Activated naive CD4-positive, alpha-beta T cell treated with anti-CD3 and anti-CD28 coated beads, Interleukin-2, amount 50 U/mL, for 16 hours (primary cell): ENCODE measurements at places on chromosomes 1 and 21.

DNA sequence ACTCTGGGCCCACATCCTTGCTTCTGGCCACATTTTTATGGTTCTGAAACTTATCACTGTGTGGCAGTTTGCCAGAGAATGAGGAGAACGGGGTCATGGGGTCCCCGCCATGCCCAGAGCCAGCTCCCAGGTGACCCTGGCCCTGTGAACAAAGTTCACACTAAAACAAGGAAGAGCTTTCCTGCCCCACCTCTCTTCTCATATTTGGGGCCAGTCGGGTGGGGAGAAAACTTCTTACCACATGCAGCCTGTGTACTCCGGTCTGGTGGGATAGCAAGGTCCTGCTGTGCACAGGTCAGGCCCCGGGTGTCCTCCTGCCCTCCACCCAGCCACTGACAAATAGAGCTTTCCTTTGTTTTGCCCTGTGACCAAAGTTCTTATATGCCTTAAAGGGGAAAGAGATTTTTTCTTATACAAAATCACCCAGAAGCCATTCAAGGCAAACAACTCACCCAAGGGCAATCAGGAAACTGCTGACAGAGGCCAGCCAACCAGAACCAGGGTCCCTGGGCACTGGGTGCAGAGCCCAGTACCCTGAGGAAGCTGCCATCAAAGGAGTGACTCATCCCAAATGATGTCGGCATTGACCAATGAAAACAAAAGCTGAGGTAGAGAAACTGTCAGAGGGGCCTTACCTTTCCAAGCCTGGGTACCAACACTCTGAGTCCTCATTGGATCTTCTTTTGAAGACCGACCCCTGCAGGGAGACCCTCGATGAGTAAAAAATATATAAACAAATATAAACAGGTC lies 53.6 kb downstream of the OLIG1 start:
- DNase-seq: no peak

DNA sequence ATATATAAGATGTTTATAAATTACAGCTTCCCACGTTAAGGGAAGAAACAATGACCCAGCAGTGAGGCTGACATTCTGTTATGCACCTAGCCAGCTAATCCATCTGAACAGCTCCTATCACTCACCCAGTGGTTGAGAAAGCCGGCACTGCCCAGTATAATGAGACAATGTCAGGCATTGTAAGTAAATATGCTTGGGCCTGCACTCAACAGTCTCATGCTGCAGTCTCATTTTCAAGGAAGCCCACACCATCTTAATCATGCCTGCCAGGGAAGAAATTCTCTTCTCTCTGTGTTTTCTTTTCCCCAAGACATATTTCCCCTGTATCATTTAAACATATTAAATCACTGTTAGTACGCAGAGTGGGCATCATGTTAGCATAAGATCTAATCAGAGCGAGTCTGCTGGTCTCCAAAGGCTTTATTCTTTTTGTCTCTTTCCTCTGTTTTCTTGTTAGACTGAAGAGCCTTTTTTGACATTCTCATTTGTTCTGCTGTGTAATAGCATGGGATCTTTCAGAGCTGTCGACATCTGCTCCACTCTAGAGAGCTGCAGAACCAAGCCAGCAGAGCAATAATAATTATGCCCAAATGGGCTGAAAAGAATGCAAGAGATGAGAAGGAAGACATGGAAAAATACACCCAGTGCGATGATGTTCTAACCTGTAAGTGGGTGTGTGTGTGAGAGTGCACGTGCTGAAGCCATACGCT lies 67.6 kb upstream of the SLC22A15 start:
- DNase-seq: no peak

- no peak for DNase-seq
Observed at GRCh38 chr1:211628417-211628816, 47.0 kb downstream of the NEK2 start.

- DNase-seq: no peak
Observed at GRCh38 chr1:166905900-166906299, 29.8 kb upstream of the TADA1 start.

DNA sequence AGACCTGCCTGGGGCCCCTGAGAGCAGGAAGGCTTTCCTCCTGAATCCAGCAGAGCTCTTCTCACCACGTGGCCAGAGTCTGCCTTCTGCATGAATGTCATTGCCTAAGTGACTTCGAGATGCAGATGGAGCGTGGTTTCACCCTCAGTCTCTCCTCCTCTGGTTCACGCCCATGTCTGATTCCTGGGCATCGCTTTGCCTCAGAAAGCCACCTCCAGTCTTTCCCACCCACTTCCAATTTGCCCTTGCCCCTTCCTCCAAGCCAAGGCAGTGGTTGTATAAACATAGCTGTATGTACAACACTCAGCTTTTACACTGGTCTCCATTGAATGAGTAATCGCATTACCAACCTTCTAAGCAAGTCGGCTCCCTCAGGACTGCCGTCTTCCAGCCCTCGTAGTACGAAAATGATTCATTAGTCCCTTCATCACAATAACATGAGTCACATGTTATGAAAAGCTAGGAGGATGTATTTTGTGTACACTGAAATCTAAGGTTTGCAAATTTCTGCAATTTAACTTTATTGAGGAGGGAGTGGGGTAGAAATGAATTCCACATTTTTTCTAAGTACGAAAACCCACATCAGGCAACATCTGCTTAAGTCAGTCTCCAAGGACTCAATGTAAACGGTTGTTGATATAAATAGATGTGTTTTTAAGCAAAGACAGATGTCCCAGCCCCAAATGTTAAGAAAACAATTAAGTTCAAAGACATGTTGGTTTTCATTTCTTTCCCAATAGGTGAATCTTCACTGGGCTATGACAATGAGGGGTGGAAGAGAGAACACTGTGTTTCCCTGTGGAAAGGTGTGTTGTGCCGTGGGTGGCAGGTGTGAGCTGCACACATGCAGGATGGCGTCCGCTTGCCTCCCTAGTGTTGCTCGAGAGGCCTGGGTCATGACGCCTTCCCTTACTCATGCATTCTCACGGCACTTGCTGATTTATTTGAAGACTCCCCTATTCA lies 32.3 kb upstream of the ETS2 start:
- no peak for DNase-seq

- DNase-seq: no peak
Observed at GRCh38 chr1:54532033-54532432, 16.0 kb upstream of the ACOT11 start.

DNA sequence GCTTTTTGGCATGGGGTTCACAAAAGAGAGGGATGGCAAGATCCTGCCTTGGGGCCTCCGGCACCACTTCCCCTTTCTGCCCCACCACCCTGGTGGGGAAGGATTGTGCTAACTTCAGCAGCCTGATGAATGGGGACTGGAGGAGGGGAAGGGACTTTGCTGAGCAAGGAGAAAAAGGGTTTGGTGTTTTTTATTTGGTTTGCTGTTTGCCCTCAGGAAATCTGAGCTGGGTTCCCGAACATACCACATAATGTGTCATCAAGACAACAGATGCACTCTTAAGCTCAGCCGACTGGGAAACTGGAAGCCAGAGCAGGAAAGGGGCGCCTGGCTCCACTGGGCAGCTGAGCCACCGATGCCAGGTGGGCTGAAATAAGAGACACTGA lies 19.8 kb downstream of the OLFML2B start:
- DNase-seq: no peak

DNA sequence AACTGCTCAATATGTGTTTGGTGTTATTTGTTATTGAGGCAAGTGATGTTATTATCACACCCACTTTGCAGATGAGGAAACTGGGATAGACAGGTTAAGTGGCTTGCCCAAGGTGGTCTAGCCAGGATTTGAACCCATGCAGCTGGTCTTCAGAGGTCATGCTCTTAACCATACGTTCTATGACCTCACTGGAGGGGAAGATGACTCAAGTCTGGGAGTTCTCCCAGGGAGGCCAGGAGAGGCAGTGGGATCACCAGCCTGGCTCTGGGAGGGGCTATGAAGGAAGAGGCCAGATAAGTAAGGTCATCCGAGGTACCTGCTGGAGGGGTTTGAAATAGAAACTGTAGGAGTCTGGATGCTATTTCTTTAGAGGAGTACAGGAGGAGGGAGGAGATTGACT lies 95.3 kb downstream of the NAV1 start:
- DNase-seq: no peak

- DNase-seq: no peak
Observed at GRCh38 chr1:86263101-86263500, 106.5 kb upstream of the COL24A1 start.

DNA sequence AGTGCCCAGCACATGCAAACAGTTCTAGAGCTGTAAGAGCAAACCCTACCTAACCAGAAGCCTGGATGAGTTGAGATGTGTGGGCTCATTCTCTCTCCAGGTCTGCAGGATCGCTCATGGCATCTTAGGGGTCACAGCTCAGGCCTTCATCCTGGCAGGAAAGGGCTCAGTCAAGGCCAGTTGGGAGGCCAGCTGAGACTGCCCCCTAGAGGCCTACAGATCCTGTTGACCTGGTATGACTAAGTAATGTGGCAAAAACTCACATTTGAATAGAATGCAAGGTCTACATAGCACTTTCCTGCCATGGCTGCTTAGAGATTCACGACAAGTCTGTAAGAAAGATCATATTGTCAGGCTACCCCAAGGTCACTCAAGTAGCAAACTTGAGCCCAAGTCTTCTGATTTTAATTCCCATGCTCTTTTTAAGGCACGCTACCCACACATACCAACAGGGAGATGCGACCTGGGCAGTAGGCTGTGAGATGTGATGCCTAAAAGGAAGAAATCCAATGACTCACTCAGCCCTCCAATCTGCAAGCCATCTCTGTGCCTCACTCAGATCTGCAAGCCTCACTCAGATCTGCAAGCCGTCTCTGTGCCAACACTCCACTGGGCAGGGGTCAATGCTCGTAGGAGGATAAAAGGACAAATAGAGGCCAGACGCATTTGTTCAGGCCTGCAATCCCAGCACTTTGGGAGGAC lies 5.1 kb upstream of the CAPN8 start:
- DNase-seq: peak; percentile 12

GRCh38 chr1:220380885-220381284 lies 108.6 kb upstream of the RAB3GAP2 start:
- no peak for DNase-seq

DNA sequence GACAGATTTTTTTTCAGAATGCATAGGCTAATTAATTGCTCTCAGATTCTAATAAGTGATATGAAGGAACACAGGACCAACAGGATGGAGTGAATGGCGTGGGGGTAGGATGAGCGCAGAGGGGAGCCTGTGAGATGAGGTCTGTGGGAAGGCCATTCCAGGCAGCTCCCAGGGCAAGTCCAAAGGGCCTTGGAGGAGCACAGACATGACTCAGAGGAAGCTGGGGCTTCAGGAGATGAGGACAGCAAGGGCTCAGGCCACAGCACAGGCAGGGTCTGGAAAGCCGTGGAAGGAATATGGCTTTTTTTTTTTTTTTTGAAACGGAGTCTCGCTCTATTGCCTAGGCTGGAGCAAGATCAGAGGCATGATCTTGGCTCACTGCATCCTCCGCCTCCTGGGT lies 35.1 kb downstream of the FMN2 start:
- DNase-seq: no peak

GRCh38 chr1:201062511-201063091 lies 39.1 kb upstream of the KIF21B start:
- DNase-seq: no peak

DNA sequence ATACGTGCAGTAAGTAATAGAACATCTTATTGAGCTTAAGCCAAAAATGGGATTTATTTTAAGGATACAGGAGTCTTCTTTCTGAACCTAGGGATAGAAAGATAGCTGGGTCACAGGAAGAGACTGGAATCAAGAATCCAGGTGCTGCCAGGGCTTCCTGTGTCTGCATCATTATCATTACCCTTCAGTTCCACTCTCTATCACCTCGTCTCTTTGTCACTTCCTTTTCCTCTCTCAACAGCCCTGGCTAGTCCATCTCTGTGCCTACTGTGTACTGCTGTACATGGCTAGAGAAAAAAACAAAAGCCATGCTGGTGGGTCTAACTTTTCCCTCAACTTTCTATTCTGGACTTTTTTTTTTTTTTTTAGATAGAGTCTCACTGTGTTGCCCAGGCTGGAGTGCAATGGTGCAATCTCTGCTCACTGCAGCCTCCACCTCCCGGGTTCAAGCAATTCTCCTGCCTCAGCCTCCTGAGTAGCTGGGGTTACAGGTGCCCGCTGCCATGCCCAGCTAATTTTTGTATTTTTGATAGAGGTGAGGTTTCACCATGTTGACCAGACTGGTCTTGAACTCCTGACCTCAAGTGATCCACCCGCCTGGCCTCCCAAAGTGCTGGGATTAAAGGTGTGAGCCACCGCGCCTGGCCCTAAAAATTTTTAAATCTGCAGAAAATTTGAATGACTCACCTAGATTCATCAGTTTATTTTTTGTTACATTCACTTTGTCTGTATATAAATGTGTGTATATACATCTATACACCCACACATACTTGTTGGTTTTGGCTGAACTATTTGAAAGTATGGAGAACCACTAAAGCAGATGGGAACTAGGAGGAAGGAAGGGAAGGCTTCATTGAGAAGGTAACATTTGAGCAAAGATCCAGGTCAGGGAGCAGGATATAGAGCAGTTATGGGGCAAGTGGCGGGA lies 31.9 kb downstream of the UBE4B start:
- DNase-seq: no peak

GRCh38 chr1:4224684-4225467 lies 324.8 kb upstream of the C1orf174 start:
- DNase-seq: no peak

DNA sequence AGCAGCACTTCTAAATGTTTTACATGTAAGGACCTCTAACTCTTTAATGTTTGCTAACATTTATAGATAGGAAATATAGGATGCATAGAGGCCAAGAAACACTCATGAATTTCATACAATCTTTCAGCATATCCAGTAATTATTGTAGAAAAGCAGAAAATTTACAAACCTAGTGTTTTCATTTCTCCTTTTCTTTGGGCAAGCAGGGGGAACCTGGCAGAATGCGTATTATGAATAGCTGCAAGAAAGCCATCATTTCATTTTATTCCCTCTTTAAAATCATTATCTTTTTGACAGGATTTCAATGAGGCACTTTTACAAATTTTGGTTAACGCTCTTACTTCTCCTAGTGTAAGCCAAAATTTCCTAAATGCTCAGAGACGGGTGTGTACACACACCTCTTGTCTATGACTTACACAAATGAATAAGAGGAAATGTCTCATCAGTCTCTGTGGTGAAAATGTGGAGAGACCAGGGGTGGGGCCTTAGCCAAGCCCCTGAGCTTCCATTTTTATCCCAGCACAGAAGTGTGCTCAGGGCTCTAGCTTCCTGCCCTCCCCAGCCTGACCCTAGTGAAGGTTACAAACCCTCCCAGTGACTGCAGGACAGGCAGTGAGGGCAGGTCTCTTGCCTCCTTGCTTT lies 91.6 kb downstream of the LRRC8C start:
- peak; percentile 70 for DNase-seq

- no peak for DNase-seq
Observed at GRCh38 chr1:109623601-109624161, 4.0 kb downstream of the AMPD2 start.

DNA sequence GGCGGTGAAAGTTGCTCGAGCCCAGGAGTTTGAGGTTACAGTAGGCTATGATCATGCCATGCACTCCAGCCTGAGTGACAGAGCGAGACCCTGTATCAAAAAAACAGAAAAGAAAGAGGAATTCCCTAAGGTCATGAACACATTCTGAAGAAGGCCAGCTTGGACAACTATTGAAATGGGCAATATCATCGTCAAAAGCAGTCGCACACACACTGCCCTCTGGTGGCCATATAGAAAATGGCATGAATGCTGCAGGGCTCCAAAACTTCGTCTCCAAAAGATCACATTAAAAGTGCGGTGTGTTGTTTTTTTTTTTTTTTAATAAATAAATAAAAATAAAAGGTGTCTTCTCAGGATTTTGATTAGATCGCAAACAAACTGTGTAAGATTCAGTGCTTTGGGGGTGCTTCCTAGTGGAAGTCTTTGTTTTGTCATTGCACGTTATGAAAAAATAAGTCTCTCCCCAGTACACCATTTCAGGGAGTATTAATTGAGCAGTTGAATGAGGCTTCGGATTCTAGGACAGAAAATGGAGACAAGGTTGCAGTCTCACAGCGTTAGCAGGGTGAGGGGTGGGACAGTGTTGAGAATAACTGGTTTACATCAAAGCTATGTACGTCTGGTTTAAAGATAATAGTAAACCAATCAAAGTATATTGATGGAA lies 87.5 kb upstream of the FMN2 start:
- no peak for DNase-seq
